ENCODE measurements at places on chromosomes 6 and 20. TPM values are rescaled to one million over a fixed set of nuclear protein-coding genes. Genes with fewer than 3 reads are reported as not detected.

Gene DZANK1
- 2.3 TPM for total RNA-seq

Gene TNFRSF6B
- 2.0 TPM for total RNA-seq

Gene SNAP25
- total RNA-seq = not detected

Gene TREM1
- total RNA-seq = not detected

Gene ELOVL4
- total RNA-seq = 1.7 TPM

Gene ZBP1
- total RNA-seq = 21.1 TPM

Gene DNAH8
- total RNA-seq = not detected

Gene BPIFB4
- not detected for total RNA-seq

Gene SRXN1
- total RNA-seq = 1.3 TPM

Gene SHLD1
- total RNA-seq = 5.9 TPM

Gene PTGIS
- total RNA-seq = not detected

Gene FAM209B
- 2.9 TPM for total RNA-seq

Gene ADGRF4
- not detected for total RNA-seq

Gene MKKS
- 0.49 TPM for total RNA-seq

Gene PSORS1C2
- total RNA-seq = not detected

Gene FOXF2
- not detected for total RNA-seq

Gene RCAN2
- total RNA-seq = 0.11 TPM

Gene FERMT1
- not detected for total RNA-seq

Gene MLIP
- total RNA-seq = not detected

Gene MUCL3
- not detected for total RNA-seq

Gene SMIM26
- 64.8 TPM for total RNA-seq

Gene AVP
- total RNA-seq = 0.73 TPM

Gene DSP
- total RNA-seq = not detected

Gene ZNF343
- 4.9 TPM for total RNA-seq

Gene CRYBG1
- total RNA-seq = 46.2 TPM

Gene SLC2A10
- not detected for total RNA-seq

Gene SMLR1
- not detected for total RNA-seq

Measured in CD8-positive, alpha-beta T cell (primary cell).